Right ventricle myocardium inferior (tissue), 1 donor: ENCODE measurements at places on chromosomes 7 and 10.

GRCh38 chr7:111083413-111083812, 7.5 kb upstream of the LRRN3 start:
- DNase-seq, result no peak

DNA sequence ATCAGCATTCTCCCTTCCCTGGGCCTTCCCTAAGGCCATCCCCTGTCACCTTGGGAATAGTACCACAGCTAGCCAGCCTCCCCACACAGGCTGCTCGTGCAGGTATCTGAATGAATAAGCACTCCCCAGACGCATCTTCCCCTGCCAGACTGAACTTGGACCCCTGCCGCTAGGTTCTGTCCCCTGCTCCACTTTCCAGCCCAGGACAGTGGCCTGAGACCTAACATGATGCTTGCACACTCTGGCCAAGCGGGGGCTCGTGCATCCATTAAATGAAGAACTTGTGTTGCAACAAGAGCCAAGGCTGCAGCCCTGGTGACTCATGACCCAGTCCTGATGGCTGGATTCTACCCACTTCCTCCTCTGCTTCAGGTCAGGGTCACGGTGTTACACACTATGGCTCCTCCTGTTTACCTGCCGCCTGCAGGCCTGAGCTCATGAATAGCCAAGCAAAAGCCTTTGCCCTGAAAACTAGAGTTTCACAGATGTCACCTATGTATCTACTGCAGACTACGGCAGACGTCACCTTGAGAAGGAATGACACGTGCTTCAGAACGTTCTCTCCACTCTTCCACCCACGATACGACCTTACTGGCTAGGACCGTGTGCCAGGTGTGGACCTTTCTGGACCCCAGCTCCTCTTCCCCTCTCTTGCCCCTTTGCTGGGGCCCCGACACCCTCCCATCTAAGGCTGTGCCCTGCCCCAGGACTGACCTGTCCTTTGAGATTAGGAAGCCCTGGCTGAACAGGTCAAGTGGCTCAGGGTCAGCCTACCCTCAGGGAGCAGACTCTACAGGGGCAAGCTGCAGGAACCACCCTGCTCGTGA, 6.5 kb downstream of the ASB13 start:
- DNase-seq, result no peak

- no peak for DNase-seq
These were observed 44.0 kb downstream of the LDB3 start for GRCh38 chr10:86712317-86712707.

DNA sequence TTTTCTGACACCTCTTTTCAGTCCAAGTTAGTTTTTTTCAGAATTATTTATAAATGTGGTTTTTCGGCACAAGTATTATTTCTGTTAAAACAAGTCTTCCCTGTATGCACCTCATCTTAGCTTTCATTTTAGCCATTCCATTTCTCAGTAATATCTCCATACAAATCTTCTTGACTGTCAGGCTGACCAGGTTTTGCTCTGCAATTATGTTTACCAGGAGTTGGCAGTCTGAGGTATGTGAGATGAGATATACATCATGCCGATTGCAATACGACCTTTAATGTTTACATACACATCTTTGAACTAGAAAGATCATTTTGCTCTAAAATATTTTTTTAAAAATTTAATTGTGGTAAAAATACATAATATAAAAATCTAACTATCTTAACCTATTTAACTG, 209.8 kb downstream of the GPR158 start:
- no peak for DNase-seq

GRCh38 chr7:46352004-46352954, 431.2 kb upstream of the IGFBP3 start:
- no peak for DNase-seq

DNA sequence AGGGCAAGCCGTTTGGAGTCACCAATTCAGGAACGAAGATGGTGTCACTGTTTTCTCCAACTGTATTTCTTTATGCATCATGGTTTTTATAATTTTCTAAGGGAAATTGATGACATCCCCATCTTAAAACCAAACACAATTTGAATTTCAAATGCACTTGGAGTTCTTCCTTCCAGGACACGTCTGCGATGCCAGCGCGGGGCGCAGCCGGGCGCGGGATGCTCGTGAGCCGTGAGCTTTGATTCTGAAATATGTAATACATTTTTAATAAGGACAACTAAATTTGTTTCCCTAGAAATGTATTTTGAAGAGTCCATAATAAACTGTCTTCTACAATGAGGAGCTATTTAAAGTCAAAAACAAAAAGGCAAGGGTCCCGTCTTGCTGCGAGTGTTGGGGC, 492.1 kb downstream of the DNAJB6 start:
- DNase-seq, result no peak

GRCh38 chr10:131997366-131998049, 15.8 kb upstream of the BNIP3 start:
- DNase-seq, result no peak

GRCh38 chr7:159204664-159205063, 60.0 kb upstream of the VIPR2 start:
- DNase-seq, result peak; percentile 40

DNA sequence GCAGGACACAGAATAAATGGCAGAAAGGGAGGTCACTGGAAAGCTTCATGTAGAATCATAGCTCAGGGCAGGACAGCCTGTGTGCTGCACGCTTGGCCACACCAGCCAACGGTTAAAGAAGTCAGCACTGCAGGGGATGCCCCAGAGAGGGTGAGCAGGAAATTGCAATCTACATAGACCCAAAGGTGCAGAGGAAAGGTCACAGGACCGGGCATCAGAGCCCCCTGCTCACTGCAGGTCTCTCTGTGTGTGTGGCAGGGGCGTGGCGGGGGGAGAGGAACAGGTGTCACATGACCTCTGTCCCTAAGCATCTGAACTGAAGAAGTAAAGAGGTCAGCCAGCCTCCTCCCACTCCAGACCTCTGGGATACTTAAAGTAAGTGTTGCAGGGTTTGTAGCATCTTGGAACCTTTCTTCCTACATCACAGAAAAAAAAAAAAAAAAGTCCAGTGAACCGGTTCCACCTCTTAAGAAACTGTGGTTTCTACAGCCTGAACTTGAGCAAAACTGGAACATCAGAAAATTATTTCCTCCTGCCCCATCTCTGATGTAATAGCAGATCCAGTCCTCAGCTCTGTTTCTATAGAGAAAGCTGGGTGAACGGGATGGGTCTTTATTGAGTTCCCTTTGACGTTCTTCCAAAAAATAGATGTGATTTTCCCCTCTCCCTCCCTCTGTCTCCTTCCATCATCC, 64.3 kb downstream of the RGS10 start:
- no peak for DNase-seq

DNA sequence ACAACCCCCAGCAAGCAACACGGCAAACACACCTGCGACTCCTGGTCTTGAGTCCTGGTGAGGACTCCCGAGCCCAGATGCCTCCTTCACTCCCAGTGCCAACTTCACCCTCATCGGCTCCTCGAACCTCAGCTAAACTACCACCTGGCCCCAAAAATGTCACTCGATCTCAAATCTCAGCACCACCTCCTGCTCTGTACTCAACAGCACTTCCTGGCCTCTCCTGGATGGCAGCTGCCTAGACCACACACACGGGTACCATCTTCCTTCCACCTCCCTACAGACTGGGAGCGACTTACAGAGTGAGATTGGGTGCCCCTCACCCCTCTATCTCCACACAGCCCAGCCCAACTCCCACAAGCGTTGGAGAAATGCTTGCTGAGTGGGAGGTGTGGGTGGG, 123.9 kb upstream of the MGMT start:
- DNase-seq, result no peak

DNA sequence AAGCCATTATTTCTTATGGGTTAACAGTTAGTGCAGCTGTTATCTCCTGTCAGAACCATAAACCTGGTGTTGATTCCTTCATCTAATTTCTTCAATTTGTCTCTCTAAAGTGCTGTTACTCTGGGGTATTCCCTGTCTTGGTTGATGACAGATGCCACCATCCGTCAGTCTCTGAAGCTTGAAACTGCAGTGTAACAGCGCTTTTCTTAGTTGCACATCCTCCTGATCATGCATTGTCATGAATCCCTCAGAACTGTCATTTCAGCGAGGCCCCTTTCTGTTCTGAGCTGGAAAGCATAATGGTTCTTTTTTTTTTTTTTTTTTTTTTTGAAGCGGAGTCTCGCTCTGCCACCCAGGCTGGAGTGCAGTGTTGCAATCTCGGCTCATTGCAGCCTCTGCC, 193.9 kb downstream of the SDK1 start:
- no peak for DNase-seq

DNA sequence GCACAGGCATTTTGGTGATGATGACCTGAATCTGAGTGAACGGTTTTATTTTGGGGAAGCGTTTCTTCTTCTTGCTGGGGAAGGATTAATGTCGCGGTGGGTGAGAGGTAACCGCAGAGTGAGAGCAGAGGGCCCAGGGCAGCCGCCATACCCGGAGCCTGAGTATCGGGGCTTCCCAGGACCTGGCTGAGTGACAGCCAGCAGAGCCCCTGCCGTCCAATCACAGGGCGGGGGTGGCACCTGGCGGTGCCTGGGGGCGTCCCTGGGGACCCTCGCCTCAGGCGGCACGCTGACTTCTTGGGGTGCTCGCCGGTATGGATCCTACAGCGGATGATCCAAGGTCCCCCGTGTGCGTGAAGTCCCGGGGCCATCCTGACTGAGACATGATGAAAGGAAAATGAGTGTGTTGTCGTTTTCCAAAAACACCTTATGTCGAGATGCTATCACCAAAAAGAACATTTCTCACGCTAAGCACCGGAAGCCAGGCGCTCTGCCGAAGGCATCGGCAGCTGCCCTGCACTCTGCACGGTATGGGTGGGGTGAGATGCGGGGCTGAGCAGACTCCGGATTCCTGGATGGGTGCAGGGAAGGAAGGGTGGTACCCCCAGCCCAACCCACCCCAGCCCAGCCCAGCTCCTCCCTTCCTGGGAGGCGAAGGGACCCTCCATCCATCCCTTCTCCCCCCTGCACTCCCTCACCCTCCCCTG, 227.9 kb upstream of the SHH start:
- DNase-seq, result no peak

- DNase-seq, result no peak
These were observed 167.4 kb downstream of the CSTF2T start for GRCh38 chr10:51532044-51532443.

DNA sequence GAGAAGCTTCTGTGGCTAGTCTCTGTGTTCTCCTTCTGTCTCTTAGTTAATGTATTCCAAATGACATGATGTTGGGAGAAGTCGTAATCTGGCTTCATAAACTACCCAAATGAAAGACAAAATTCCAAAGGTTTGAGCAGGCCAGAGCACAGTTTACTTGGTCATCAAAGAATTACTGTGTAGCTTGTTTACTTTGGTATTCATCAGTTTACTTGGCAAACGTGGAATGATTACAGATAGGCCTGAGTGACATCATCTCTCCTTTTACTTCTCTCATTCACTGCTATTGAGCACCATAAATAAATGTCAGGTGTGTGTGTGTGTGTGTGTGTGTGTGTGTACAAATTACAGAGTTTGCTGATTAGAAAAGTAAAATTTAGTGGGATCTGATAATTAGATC, 327.3 kb downstream of the PHTF2 start:
- DNase-seq, result no peak

DNA sequence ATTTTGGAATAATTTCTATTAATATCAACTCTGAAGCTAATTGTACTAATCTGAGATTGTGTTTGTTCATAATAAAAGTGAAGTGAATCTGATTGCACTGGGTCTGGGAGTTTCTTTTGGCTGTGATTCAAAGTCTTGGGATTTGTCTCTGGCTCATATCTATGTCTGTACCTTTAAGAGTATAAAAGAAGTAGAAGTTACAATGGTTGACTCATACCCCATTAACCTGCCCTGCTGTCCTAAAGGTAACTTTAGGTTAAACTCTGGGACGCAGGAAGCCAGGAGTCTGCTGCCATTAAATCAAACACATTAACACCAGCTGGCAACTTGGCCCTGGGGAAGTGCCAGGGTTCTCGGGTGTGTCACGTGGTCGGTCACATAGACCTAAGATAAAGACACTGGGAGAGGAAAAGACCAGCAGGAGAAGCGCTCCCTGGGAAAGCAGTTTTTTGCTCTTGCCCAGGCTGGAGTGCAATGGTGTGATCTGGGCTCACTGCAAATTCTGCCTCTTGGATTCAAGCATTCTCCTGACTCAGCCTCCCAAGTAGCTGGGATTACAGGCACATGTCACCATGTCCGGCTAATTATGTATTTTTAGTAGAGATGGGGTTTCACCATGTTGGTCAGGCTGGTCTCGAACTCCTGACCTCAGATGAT, 17.8 kb downstream of the SCD start:
- peak; percentile 83 for DNase-seq

- no peak for DNase-seq
These were observed 38.9 kb downstream of the MET start for GRCh38 chr7:116710764-116711452.

GRCh38 chr7:4753598-4754432, 21.6 kb upstream of the AP5Z1 start:
- peak; percentile 92 for DNase-seq

GRCh38 chr7:74233655-74234285, 20.4 kb downstream of the RFC2 start:
- no peak for DNase-seq

DNA sequence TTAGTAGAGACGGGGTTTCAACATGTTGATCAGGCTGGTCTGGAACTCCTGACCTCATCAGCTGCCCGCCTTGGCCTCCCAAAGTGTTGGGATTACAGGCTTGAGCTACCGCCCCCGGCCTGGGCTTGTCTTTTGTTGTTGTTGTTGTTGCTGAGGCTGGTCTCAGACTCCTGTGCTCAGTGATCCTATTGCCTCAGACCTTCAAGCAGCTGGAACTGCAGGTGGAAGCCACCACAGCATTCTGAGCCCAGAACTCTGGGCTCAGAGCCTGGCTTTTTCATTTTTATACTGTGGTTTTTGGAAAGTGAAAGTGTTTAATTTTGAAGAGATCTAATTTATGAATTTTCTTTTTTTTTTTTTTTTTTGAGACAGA, 16.2 kb upstream of the DNAJB6 start:
- DNase-seq, result no peak

DNA sequence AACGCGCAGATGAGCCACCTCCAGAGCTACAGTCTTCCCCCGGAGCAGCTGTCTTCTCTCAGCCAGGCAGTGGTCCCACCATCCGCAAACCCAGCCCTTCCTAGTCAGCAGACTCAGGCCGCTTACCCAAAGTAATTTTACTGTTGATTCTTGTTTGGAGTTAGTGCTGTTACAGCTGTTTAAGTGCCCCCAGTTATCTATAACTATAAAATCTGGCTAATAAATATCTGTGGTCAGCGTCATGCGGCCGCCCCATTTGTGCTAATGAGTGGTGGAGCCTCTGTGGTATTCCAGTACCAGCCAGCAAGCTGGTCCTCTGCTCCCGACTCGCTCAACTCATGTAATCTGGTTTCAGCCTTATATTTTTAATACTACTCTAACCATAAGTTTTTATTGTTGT, 43.2 kb upstream of the TMEM236 start:
- no peak for DNase-seq

GRCh38 chr7:33039903-33040292, 22.7 kb downstream of the NT5C3A start:
- no peak for DNase-seq
